CD4-positive, alpha-beta T cell treated with Interleukin-12 subunit alpha and Interleukin-12 subunit beta, for 1 hour (primary cell): ENCODE measurements at places on chromosomes 4 and X.

- DNase-seq: no peak
Measured at GRCh38 chr4:144710526-144710912, 64.6 kb downstream of the HHIP start.

GRCh38 chrX:23981222-23981621 lies 45.8 kb downstream of the KLHL15 start:
- DNase-seq: no peak

GRCh38 chr4:1179089-1179441 lies 6.7 kb upstream of the SPON2 start:
- no peak for DNase-seq

DNA sequence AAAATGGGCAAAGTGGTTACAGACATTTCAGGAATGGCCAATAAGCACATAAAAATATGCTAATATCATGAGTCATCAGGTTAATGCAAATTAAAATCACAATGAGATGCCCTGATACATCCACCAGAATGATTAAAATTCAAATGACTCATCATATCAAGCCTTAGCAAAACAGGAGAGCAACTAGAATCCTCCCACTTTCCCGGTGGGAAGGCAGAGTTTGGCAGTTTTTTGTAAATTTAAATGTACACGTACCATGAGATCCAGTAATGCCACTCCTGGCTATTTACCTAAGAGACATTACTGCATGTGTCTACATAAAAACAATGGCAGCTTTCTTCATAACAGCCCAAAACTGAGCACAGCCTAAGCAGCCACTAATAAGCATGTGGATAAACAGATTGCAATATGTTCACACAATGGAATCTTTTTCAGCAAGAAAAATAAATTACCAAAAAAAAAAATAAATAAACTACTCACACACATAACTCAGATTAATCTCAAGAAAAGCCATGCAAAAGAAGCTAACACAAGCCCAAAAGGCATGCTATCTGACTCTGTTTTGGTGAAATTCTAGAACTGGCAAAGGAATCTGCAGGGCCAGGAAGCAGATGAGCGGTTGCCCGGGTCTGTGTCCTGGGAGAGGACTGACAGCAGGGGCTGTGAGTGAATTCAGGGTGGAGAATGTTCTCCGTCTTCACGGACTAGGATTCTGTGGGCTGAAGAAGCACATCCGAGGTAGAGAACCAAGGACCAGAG lies 48.8 kb downstream of the AFAP1 start:
- no peak for DNase-seq

DNA sequence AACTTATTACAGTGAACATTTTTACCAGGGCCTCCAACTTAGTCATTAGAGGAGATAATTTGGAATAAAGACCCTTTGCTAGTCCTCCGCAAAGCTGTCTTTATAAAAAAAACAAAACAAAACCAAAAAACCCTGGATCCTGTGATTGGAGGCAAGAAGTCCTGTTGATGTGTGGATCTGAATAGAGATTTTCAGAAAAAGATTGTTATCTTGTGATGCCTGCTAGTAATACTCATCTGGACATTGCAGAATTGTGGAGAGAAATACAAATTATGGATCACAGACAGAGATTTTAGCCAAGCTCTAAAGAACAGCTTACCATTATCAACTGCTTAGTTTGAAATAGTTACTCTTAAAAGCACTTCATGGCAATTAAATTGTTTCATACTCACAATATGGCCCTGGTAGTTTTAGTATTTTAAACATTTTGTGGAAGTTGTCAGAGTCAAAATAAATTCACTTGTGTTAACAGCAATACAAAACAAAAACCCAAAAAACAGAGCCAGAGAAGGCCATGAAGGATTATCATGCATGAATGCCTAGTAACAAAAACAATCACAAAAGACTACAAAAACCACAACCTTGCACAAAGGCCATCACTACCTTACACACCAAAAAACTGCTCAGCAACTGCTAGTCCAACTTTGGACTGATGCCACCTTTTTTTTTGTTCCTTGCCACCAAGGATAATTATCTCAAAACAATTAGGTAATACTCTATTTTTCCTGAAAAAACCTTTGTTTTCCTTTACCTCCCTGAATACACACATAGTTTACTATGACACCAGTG lies 514.5 kb upstream of the SLIT2 start:
- no peak for DNase-seq

- DNase-seq: no peak
Measured at GRCh38 chr4:143207555-143207954, 22.8 kb downstream of the USP38 start.

DNA sequence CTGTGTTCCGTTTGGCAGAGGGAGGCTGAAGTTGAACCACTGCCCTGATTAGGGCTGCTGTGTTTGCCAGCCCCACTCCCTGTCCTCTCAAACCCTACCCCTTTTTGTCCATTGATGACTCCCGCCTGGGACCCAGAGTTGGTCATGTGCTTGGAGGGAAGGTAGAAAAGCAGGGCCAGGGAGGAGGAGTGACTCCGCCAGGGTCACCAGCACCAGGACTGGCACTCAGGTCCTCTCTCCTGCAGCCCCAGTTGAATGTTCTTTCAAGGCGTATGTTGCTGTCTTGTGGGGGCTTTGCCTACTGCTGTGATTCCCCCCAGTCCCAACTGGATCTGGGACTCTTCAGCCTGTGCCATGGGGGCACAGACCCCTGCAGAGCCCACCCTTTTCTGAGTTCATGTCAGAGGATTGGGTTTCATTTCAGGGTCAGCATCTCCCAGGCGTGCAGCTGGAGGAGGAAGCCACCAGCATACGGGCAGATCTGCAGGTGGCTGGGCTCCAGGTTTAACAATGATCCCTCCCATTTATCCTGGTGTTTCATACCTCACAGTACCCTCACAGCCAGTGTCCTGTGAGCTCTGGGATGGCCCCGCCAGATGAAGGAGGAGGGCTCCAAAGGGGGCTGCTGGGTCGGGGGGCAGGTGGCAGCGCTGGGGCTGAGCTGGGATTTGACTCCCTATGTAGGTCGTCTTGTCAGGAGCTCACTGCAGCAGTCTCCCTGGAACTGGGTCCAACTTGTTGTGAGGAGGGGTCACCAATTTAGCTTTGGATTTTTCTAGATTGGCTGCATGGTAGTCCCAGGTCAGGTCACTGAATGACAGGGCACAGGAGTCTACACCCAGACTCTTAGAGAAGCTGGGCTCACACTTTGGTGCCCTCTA lies 55.7 kb downstream of the MSX1 start:
- no peak for DNase-seq
